ENCODE measurements at places on chromosomes 7 and 10.

GRCh38 chr10:15348579-15348978 lies 22.5 kb downstream of the FAM171A1 start:
- DNase-seq, result no peak

DNA sequence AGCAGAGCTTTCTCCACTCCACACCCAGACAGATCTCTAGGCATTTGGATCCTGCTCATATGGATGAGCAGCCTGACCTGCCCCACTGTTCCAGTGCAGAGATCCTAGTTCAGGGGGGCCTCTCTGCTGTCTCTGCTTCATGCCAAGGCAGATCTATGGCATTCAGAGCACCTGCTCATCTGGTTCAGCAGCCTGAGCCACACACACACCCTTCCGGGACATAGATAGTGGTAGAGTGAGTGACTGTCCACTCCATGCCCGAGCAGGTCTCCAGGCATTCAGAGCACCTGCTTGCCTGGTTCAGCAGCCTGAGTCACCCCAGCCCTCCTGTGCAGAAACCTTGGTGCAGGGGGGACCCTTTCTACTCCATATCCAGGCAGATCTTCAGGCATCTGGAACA lies 54.3 kb upstream of the ZNF800 start:
- DNase-seq, result no peak

DNA sequence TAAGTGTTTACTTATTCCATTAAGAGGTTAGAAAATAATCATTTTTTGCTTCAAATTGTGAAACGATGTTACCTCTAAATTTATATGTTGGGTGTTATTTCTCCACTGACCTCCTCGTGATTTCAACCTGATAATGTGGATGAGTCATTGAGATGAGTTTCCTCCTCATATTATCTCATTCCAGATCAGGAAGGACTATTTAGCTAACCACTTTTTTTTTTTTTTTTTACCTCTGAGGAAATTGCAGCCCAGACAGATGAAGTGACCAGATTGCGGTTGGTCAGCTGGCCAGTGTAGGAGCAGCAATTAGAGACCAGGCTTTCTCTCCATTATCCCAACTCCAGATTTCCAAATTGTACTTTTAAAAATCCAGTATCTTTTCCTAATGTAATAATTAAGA lies 248.7 kb downstream of the FZD1 start:
- DNase-seq, result no peak

DNA sequence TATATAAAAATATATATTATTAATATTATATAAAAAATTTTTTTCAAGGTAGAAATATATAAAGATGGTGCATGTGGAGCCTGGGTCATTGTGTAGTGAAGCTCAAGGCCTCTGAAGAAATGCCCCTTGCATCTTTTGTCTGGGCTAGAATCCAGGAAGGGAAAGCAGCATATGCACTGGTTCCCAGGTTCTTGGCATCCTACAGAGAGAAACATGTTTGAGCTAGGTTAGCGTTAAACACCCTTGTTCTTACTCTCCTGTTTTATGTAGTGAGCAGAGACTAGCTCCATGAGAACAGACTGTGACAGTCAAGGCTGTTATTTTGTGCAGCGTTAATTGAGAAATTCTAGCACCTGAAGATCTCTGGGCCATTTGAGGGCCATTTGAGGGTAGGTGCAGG lies 116.1 kb downstream of the POM121L12 start:
- no peak for DNase-seq

DNA sequence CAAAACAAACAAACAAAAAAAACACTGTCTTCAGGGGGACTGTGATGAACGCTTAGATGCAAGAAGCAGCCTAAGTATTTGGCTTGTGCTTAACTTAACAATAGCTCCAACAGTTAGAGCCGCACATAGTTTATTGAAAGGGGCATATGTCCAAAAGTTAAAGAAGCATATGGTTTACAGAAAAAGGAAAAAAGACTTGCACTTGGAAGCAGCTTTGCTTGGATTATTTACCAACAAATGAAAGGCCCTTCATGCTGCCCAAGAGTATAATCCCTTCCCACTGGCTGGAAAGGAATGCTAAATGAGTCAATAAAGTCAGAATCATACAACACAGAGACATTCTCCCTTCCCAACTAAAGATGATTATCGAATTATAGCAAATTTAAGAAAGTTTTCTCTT lies 77.9 kb downstream of the GLI3 start:
- DNase-seq, result no peak

DNA sequence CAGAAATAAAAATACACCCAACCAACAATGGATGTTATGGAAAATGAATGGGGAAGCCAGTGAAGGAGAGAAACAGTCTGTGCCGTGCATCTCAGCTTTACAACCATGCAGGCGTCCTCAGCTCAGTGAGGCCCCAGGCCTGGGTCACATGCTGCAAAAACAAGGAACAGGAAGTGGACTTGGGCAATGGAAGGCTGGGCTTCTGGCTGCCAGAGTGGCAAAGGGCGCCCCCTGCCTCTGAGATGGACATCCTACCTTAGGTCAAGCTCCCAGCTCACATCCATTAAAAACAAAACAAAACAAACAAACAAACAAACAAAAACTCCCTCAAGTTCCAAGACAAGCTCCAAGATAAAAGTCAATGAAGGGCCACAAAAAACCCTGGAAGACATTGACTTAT lies 54.7 kb upstream of the AFAP1L2 start:
- no peak for DNase-seq

GRCh38 chr7:102897856-102898531 lies 14.8 kb upstream of the LRRC17 start:
- no peak for DNase-seq

DNA sequence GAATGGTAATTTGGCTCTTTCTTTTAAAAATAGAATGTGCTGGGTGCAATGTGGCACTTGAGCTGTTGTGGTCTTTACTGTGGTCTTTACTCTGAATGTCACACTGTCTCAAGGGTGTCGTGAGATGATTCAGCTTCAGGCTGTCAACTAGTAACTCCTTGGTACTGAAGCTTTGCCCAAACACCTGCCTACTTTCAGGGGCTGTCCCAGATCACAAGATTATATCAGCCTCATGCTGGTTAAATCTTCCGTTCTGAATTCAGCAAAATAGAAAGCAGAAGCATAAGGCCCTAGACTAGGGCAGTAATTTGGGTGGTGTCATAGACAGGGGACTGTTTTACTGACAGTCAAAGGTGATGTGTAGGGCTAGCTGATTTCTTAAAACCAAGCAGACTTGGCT lies 110.9 kb downstream of the BAMBI start:
- no peak for DNase-seq

- no peak for DNase-seq
Observed at GRCh38 chr10:80144696-80145131, 12.2 kb downstream of the PLAC9 start.

DNA sequence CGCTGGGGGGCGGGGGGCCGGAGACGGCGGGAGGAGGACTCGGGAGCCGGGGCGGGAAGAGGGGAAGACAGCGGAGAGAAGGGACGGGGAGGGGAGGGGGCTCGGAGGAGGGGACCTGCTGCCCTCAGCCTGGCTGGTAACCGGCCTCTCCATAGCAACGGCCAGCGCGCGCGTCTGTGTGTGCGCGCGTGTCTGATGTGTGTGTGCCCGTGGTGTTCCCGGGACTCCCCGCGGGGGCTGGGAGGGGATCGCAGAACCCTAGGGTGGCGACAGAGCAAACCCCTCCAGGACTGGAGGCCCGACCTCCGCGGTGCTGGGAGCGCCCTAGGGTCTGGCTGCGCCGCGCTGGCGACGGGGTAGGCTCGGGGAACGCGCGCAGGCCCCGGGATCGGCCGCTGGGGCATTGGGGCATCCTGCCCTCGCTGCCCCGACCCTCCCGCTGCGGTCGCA lies 356.3 kb downstream of the DNAJB6 start:
- DNase-seq, result no peak

GRCh38 chr10:17682236-17682946 lies 38.4 kb downstream of the STAM start:
- no peak for DNase-seq

DNA sequence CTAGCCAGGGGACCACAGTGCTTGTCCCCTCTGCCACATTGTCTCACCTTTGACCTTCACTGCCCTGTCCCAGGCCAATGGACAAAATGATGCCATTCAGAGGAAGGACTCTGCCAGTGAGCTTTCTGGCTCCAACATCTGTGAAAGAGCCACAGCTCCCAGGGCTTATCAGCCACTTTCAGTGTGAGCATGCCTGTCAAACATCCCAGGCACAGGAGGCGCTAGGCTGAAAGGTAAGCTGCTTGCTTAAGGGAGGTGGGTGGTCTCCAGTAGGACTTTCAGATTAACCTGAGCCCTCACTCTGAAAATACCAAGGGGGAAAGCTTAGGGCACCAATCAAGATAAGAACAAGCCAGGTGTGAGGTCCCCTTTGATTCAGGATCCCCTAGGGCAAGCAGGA lies 59.8 kb upstream of the GDF10 start:
- DNase-seq, result no peak

DNA sequence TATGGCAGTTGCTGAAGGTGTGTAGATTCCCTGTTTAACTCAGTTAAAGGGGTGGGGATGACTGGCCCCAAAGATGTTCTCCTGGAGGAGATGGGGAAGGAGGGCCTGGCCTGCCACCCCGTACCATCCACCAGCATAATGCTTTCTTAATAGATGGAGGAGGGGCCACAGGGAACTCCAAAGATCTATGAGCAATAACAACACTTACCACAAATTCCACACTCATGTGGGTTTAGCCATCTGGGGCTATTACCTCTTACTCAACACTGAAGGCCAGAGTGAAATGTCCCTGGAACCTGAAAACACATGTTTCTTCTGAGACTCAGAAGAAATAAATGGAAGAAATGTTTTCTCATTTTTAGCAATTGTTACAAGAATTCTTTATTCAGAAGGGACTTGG lies 259.0 kb downstream of the CXCL12 start:
- no peak for DNase-seq

DNA sequence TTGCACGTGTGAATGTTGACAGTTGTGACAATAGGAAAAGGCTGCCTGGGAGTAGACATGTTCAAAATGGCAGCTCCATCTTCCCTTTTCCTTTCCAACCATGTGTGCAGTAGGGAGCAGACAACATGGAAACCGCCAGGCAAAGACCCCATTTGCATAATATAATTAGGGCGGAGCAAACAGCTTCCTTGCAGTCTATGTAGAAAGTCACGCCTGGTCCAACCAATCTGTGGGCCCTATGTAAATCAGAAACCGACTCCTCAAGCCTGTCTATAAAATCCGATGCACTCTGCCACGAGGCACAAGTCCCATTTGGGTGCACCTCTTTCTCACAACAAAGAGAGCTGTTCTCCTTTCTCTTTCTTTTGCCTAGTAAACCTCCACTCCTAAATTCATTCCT lies 19.6 kb downstream of the NEBL start:
- DNase-seq, result no peak

DNA sequence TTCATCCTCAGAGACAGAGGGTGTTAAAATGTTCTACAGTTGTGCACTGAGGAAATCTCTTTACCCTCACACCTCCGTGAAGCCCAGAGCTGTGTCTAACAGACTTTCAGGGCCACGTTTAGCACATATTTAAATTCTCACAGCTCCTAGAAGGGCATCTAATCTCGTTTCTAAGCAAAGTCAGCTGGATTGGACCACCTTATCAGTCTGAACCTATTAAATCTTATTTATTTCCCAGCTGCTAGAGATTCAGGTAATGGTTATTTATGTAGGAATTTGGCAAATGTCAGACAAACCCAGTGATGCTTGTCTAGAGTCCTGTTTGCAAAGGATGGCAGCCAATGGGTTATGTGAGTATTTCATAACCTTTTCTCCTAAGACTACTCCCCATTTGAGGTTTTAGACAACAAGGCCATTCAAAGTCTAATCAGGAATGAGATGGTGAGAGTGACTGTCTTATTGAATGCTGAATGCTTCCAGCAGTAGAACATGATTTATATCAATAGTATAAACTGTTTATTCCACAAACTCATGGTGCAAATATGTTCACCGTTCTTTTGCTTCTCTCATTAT lies 54.8 kb upstream of the EXOC4 start:
- DNase-seq, result no peak

DNA sequence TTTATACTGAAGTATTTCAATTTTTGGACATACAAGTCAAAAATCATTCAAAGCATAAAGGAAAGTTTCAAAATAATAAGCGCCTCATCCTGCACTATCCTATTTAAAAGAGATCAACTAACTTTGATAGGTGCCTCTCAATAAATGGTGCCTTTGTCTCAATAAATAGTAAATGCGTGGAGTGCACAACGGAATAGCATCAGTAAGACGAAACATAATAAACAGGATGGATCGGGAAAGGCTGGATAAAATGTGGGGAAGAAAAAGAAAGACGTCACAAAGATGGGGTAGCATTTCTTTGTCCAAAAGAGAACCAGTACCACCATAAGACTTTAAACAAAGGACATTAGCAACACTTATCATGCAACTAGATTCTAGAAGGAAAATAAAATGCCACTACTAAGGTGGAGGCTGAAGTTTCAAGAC lies 571 bp upstream of the PRKAR2B start:
- no peak for DNase-seq

DNA sequence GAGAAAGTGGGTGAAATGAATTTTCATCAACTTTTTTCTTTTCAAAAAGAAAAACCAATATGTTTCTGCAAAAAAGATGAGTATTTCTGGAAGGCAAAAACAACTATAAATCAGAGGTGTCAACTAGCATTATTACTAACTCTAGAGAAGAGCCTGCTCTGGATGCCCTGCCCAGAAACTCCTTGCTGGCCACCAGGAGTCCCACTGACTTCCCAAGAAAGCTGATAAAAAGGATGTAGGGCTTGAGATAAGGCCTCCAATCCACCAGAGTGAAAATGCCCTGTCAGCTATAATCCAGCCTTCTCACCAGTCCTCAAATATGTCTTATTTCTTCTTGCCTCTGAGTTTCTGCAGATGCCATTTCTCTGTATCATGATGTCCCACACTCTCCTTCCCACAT lies 16.7 kb upstream of the FZD1 start:
- no peak for DNase-seq

GRCh38 chr7:71388181-71388580 lies 256.2 kb downstream of the GALNT17 start:
- no peak for DNase-seq

DNA sequence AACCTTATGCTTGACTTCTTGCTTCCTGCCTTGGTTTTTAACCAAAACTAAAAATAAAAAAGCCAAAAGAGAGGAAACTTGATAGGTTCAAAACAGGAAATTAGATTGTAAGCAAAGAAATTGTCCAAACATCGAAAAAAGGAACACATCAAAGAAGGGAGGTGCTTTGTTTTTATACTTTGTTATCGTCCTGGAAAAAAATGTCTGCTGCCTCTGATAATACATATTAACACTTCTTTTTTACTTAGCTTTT lies 286.6 kb upstream of the C7orf33 start:
- no peak for DNase-seq

Measured in stimulated activated CD8-positive, alpha-beta memory T cell treated with anti-CD3 and anti-CD28 coated beads, Interleukin-7, amount 100 ng/mL, for 1 hour (primary cell).